Thoracic aorta (tissue), 2 donors: ENCODE measurements at places on chromosomes 6 and 20.

DNA sequence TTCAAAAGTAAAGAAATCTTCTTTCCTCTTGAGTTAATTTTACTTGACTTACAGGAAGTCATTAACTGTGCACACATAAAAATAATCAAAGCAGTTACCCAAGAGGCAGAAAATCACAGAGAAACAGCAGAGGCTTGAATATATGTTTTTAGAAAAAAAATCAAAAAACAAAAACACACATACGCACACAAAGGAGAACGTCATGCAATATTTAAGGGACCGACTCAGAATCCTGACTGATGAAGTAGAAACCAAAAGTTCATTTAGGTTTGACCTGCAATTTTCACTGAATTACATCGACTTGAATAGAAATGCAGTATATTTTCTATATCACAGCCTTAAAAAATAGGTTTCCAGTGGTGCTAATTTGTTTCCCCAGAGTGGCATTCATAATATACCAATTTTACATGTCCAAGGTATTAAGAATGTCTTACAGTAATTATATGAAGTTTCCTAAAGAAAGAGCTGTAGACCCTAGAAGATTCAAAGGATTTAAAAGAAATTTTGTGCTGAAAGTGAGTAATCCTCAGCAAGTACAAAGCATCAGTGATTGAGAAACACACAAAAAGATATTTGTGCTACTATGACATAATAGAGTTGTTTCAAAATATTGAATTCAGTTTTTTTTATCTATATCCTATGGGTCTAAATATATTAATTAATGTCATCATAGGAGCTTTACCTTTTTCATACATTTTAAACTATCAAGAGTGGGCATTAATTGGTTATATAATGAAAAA, 358.5 kb upstream of the RUNX2 start:
- DNase-seq: no peak

DNA sequence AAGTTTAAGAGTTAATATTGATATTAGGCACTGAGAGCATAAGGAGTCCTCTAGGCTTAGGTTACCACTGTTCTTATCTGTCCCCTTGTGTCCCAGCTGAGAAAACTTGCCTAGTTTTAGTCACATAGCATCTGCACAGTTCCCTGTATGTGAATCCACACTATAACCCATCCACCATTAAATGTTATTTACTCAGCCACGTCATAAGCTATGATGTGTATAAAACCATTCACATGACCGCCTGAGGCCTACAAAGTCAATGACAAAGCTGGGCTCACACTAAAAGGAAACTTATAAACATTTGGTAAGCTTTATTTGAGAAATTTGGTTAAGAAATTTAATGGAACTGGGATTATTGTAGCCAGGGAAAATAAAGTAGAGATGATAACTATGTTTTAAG, 59.2 kb upstream of the TFAP2D start:
- DNase-seq: no peak

DNA sequence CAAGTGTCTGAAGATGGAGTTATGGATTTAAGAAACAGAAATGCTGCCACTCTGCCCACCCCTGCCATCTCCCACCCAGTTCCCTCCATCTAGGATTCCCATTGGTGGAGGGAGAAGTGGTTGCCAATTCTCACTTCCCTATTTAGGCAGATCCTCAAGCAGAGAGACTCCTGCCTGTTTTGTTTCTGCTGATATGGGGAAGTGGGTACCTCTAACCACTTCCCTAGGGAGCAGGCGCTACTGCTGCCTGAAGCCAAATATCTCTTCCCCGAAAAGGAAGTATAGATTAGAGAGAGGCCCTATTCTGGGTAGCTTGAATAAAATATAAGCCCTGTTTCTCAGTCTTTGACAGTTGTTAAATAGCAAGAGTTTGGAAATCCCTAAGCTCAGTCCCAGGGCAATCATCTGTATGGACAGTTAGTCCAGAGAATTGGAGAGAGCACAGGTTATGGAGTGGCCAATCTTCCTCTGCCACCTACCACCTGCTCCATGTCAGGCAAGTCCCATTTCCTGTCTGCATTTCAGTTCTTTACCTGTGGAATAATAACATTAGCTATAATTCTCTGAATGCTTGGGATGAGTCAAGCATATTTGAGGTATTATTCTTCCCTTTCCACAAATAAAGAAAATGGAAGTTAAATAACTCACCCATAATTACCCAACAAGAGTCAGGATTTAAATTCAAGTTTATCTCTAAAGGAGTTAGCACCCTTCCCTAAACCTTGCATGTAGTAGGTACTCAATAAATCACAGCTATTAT, 2.6 kb upstream of the ADGB start:
- no peak for DNase-seq

DNA sequence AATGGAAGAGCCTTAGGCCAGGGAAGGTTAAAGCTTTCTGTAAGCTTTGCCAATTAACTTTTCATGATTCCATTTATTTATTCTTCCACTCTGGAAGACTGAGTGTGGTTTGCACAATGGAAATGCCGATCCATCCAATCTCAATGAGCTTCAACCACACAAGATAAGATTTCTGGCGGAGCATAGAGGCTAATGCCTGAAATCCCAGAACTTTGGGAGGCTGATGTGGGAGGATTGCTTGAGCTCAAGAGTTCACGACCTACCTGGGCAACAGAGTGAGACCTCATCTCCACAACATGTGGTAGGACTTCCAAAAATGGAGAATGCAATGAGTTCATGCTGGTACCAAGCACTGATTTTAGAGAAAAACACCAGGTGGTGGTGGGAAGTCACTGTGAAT, 6.2 kb downstream of the ENPP1 start:
- DNase-seq: no peak

- DNase-seq: no peak
These were observed 249.2 kb downstream of the FARS2 start for GRCh38 chr6:5510331-5511133.

DNA sequence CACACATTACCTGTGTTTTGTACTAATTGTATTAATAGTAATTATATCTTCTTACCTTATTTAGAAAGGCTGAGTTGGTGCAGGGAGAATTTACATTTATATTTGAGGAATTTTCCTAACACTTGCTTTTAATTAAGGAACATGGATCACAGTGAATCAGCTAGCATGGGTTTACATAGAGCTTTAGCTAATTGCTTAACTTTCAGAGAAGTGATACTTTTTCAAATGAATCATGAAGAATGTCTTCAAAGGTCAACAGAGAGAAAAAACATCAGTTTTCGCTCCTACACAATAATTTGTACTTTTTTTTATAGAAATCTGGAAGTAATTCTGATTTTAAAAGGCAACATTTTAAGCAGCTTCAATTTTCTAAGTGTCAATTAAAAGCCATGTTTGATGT, 195.0 kb upstream of the HEY2 start:
- no peak for DNase-seq

DNA sequence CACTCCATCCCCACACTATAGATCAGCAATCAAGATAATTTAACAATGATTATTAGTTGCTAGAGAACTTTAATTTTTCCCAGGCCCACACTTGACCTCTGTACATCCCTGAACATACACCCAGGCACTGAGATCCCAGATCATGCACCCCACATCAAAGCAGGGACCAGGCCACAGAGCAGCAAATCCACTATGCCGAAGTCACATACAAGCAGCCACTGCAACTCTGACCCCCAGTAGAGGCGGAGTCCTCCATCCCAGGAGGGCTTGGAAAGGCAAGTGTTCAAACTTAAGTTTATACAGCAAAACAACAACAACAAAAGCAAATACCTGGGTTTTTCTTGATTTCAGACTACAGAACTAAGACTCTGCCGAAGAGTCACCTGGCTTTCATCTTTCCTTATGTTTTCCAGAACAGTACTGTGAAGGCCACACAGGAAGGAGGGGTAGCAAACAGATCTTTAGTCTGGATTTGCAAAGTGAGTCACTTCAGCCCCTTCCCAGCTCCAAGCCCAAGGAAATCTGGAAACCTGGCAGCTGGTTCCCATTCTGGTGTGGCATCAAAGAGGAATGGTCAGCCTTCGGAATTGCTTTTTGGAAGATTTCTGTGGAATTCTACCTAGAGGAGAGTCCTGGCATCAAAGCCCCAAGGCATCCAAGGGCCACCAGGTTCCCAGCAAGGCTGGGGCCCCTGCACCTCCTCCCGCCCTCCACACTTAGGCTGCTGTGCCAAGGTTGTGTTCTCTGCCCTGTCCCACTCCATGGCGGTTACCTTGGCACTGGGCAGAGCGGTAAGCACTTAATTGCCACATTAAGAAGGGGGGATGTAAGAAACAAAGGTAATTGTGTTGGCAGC, 7.3 kb downstream of the JAG1 start:
- no peak for DNase-seq

DNA sequence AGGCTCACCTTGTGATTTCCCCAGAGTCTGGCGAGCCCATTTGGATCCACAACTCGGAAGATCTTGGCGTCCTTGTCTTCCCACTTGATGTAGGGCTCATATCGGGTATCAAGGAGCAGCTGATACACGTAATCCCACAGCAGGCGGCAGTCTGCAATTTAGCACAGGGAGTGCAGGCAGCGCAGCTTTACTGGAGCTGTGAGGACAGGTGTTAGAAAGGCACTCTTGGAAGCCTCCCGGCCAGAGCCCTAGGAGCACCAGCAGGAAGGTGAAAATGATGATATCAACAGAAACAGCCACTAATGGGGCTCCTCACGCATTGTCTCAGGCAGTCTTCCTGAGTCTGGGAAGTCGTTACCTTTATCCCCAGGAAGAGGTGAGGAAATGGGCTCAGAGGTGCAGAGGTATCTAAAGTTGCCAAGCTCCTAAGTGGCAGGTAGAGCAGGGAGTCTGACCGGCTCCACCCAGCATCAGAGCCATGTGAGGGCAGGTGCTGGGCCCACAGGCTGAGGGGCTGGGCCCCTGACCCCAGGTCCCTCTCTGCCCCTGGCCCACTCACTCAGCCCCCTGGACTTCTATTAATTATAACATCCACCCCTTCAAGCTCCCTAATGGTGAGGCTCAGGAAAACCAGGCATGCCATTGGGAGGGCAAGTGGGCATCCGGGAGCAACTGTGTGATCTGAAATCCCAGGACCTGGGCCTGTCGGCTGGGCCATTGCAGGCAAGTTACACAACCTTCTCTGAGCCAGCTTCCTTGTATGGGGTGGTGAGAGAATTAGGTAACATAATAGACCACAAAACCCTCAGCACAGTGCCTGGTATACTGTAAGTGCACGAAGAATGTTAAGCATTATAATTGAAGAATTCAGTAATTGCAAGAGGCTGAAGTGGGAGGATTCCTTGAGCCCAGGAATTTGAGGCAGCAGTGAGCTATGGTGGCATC, 18.3 kb downstream of the ETV7 start:
- no peak for DNase-seq

DNA sequence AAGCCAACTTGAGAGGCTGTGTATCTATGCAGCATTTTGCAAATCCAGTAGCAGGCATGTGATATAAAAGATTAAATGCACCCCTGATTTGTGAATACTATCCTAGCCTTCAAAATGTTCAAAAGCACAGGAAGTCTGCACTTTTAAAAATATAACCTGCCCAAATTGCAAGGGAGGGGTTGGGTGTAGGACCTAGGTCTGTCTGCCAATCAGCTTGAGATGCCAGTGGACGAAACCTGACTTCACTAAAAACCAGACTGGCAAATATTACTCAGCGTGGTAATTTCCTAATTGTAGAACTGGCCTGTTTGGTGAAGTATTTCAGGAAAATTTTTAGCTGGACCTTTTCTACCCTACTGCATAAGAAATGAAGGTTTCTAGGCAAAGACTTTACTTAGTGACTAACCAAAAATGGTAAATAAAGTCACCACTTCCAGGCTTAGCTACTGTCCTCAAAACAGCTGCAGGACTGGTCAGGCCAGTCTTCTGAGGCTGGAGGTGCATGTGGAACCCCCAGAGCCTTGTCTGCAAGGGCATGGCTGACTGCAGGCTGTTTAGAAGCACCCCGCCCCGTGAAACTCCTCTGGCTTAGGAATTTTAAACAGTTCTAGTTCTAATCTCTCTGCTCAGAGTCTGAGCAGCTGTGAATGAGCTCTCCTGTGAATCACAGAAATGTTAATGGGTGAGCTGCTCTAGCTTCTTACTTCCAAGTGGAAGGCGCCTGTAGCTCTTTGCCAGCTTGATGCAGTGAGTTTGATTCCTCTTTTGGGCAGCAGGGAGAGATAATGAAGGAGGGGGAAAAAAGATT, 104.4 kb upstream of the ESR1 start:
- no peak for DNase-seq

DNA sequence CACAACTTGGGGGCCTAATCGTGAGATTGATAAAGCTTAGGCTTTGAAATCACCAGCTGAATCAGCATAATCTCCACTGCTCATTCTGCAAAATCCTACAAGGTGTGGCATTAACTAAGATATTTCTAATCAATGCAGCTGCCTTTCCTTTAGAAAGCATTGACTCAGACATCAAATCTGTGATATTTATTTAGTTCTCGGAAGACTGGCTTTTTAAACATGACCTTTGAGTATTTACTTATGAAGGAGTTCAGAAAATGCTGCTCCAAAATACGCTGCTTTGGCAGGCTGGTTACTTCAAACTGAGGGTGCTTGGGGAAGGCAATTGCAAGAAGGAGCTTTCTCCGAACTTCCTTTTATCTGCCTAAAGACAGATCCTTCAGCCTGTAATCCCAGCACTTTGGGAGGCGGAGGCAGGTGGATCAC, 23.7 kb upstream of the FUCA2 start:
- no peak for DNase-seq

- DNase-seq: no peak
These were observed 118.1 kb upstream of the PRDM1 start for GRCh38 chr6:105967917-105968602.

DNA sequence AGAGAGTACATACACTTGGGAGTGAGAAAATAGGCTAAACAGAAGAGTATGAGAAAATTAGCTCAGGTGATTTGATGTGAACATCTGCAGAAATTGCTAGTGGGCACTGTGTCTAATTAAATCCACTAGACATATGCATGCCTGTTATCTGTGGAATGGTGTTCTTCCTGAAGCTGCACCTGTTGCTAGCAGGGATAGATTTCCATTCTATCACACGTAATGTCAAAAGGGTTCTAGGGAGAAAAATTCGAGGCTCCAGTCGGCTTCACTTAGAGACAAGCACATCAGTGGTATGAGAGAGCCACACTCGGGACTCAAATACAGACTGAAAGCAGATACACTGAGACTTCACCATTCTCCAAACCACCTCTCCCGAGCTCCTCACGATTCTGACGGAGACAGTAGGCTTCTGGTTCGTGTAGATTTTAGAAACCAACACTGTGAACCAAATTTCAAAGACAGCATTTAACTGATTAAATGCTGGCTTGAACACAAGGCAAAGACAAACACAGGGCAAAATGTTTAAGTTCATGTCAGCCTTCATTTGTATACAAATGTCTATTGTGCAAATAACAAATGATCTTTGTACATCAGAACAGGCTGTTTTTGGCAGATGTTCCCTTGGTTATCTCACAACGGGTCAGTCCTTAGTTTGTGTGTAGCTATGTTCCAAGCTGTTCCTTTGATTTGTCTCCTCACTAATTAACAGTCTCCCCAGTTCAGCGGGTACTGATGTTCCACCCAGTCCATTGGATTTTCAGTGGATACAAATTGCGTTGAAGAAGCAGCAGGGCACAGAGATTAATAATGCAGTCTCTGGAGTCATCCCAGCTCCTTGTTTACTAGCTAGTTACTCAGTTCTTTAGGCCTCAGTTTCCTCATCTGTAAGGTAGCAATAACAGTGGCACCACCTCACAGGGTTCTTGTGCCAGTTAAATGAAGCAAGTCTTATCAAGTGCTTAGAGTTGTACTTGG, 131.0 kb upstream of the IFNGR1 start:
- no peak for DNase-seq
